ENCODE measurements at places on chromosomes 4 and X. TPM values are rescaled to one million over a fixed set of nuclear protein-coding genes. Genes with fewer than 3 reads are reported as not detected.

Gene SGMS2
- total RNA-seq: 17.3 TPM

Gene MAGEA3
- total RNA-seq: not detected

Gene SMIM43
- not detected for total RNA-seq

Gene FHDC1
- total RNA-seq: 4.7 TPM

Gene PHKA1
- 9.4 TPM for total RNA-seq

Gene MAMLD1
- total RNA-seq: 6.1 TPM

Gene KDM6A
- total RNA-seq: 86.0 TPM

Measured in ureter (tissue), 1 donor.